ENCODE measurements at places on chromosomes 1 and 21. TPM values are rescaled to one million over a fixed set of nuclear protein-coding genes. Genes with fewer than 3 reads are reported as not detected.

GRCh38 chr1:27074175-27074780, 61.6 kb upstream of the TENT5B start:
- no peaks in the 10 kb centered on the region for H3K27me3 ChIP-seq
- H3K4me3 ChIP-seq = no peak overlapping the region
- peaks cover 15% of the 10 kb centered on the region for H3K4me1 ChIP-seq
- H3K27ac ChIP-seq = no peak overlapping the region

DNA sequence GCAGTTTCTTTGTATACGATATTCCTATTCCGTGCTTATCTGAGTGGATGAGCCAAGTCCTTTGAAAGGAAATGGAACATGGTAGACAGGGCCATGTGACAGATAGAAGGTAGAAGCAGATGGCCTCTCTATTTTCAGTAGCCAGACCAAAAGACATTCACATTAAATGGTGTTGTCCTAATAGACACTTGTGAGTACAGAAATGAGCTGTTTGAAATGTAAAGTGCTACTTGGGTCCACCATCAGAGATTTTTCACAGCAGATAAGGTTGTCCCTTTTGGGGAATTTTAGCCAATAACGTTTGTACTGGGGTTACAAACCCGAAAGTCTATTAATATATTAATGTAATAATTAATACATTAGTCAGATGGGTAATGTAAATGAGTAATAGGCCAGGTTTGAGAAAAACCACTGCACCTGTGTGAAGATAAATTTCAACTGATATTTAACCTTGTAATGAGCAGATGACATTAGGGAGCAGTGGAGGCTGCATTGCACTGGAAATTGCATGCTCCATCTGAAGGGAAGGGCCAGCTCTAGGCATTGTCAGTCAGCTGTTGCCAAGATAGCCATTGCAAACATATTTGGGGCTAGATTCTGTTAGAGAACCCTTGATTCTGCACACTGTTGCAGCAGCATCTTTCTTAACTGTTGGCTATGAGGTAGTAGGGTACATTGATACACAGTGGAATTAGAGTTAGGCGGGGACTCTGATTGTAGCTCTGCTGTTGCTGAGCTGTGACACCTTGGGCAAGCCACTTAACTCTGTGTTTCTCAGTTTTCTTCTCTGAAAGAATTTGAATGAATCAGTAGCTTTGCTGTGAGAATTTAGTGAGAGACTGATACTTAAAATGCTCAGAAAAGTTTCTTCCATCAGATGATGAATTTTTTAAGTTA, 43.8 kb downstream of the FGGY start:
- H3K27me3 ChIP-seq = no peaks in the 10 kb centered on the region
- no peaks in the 10 kb centered on the region for H3K4me1 ChIP-seq
- H3K4me3 ChIP-seq = no peak overlapping the region
- no peaks in the 10 kb centered on the region for H3K36me3 ChIP-seq
- H3K27ac ChIP-seq = no peak overlapping the region
- no peak for DNase-seq

DNA sequence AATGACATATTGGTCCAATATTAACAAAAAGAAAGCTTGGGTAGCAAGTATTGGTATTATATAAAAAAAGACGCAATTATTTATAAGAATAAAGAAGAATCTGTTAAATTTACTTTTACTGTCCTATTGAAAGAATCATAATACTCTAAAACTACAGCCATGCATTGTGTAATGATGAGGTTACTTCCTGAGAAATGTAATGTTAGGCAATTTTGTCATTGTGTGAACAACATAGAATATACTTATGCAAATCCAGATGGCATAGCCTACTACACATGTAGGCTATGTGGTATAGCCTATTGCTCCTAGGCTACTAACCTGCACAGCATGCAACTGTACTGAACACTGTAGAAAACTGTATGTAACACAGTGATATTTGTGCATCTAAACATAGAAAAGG, 121.2 kb upstream of the PTGFR start:
- H3K4me1 ChIP-seq = no peaks in the 10 kb centered on the region
- H3K4me3 ChIP-seq = no peak overlapping the region
- no peaks in the 10 kb centered on the region for H3K36me3 ChIP-seq
- no peak overlapping the region for H3K27ac ChIP-seq
- peaks cover 3% of the 10 kb centered on the region for H3K27me3 ChIP-seq

GRCh38 chr1:215043401-215043800, 39.1 kb upstream of the KCNK2 start:
- H3K27ac ChIP-seq = no peak overlapping the region
- H3K4me1 ChIP-seq = peaks cover 19% of the 10 kb centered on the region
- H3K4me3 ChIP-seq = no peak overlapping the region
- no peaks in the 10 kb centered on the region for H3K27me3 ChIP-seq
- no peaks in the 10 kb centered on the region for H3K36me3 ChIP-seq

DNA sequence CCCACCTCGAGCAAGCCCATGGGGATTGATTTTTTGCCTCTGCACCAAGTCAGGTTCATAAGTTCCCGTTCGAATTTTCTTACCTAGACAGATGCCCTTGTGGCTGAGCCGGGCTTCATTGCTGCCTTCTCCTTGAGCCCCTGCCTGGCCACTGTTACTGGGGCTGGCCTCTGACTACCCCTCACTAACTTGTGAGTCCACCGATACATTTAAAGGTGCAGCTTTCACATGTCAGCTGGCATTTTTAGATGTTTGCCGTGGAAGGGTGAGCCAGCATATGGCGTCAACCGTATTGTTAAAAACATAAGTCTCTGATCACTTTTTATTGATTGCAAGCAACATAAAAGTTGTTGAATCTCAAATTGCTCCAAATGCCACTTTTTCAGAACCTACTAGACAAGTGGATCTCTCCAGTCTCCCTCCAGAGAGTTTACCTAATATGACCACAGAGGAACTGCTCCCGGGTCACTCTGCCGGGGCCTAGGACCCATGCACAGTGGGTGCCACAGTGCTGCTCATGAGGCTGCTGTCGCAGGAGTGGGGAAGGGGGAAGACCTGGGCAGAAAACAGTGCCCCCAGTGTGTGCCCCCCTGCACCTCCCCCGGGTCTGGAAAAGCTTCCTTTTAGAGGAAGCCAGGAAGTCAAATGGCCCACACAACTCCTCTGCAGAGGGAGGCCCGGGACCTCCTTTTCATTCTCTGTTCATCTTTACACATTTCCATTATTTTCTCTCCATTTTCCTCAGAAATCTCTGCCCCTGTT, 18.8 kb downstream of the MX1 start:
- no peak overlapping the region for H3K27ac ChIP-seq
- no peak overlapping the region for H3K4me3 ChIP-seq
- DNase-seq = no peak
- no peaks in the 10 kb centered on the region for H3K36me3 ChIP-seq
- peaks cover 3% of the 10 kb centered on the region for H3K27me3 ChIP-seq
- H3K4me1 ChIP-seq = peaks cover 3% of the 10 kb centered on the region

ITLN2 gene
- total RNA-seq = 7.8 TPM

CRNN gene
- total RNA-seq = not detected

RAVER2 gene
- total RNA-seq = 20.1 TPM
